ENCODE measurements at places on chromosomes 3 and 15. TPM values are rescaled to one million over a fixed set of nuclear protein-coding genes. Genes with fewer than 3 reads are reported as not detected.

GRCh38 chr3:23648326-23648995 lies 157.3 kb upstream of the UBE2E1 start:
- H3K4me3 ChIP-seq = no peak overlapping the region
- DNase-seq = no peak
- H3K36me3 ChIP-seq = no peaks in the 10 kb centered on the region
- no peak overlapping the region for H3K27ac ChIP-seq

DNA sequence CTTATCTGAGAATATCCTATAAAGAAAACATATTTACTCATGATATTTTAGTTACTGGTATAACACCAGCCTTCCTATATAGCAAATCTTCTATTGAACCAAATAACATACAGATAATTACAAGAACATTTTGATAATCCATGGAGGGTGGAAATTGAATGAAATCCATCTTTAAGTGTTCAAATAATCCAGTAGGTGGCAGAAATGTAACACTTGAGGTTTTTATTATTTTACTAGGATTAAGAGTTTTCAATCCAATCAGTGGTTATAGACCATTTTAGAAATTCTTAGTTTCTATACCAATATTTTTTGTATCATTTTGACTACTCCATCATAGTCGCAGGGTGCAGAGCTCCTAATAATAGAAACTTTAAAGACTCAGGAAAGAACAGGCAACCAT lies 101.9 kb upstream of the KCNH8 start:
- H3K27ac ChIP-seq = no peak overlapping the region
- H3K36me3 ChIP-seq = no peaks in the 10 kb centered on the region
- H3K4me1 ChIP-seq = no peaks in the 10 kb centered on the region

DNA sequence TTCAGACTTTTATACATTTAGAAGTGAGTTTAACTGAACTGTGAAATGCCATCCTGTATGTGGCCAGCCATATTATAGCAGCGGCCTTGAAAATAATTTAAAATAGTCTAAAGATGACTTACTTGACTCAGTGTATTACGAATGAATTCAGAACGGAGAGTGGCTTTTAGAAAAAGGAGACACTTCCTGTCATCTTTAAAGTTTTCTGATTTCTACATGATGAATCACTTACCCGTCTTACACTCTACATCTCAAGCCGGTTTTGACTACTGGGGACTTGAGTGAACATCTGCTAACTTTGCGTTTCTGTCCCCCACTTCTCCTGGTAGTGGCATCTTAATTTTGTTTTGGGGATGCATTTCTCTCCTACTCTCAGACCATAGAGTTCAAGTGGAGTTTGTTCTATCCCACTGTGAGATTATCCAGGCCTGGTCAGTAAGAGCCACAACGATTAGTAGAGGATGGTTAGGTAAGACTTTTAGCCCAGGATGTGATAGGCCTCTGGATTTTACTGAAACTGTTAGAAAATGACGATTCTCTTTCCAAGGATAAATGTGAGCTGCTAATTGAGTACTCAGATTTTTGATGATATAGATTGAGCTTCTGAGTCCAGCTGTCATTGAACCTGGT lies 175.4 kb upstream of the CADPS start:
- H3K36me3 ChIP-seq = no peaks in the 10 kb centered on the region
- no peaks in the 10 kb centered on the region for H3K4me1 ChIP-seq
- no peak overlapping the region for H3K4me3 ChIP-seq
- H3K27ac ChIP-seq = no peak overlapping the region
- DNase-seq = no peak

Gene CAPN3
- 264 TPM for total RNA-seq

DNA sequence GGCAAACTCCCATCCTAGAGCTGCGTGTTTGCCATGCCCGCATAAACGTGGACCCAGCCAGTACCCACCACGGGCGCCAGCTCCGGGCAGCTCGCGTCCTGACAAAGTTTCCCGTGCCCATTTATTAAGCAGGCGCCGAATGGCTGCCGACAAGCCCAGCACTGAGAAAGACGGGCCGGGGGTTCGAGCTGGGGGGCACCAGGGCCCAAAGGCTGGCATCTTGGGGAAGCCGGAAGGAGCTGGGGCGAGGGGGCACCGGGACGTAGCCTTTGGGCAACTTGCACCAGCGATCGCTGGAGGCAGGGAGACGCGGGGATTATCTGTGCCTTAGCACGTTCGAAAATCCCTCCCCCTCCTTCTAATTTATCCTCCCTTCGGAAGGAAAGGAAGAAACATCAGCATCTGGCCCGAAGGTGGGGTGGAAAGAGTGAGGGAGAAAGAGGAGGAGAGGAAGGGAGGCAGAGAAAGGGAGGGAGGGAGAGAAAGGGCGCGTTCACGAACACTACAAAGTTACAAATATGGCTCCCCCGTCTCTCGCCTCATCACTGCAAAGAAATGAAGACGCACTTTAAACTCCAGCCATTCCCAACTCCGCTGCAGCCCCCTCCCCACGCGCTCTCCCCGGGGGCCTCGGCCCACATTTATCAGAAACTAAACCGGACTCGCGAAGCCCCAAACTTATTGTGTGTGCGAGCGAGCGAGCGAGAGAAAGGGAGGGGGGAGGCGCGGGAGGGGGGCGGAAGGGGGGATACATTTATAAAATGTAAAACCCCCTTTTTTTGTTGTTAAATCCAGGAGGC lies 1.0 kb downstream of the ANP32A start:
- H3K4me3 ChIP-seq = peak overlapping the region; percentile 86
- DNase-seq = peak; percentile 44
- H3K36me3 ChIP-seq = no peaks in the 10 kb centered on the region
- H3K27me3 ChIP-seq = no peaks in the 10 kb centered on the region
- H3K4me1 ChIP-seq = peaks cover 25% of the 10 kb centered on the region

- no peaks in the 10 kb centered on the region for H3K27me3 ChIP-seq
- H3K27ac ChIP-seq = no peak overlapping the region
- H3K4me3 ChIP-seq = no peak overlapping the region
- H3K36me3 ChIP-seq = no peaks in the 10 kb centered on the region
- no peak for DNase-seq
- H3K4me1 ChIP-seq = no peaks in the 10 kb centered on the region
Observed at GRCh38 chr15:75153565-75154276, 48.0 kb upstream of the C15orf39 start.

DNA sequence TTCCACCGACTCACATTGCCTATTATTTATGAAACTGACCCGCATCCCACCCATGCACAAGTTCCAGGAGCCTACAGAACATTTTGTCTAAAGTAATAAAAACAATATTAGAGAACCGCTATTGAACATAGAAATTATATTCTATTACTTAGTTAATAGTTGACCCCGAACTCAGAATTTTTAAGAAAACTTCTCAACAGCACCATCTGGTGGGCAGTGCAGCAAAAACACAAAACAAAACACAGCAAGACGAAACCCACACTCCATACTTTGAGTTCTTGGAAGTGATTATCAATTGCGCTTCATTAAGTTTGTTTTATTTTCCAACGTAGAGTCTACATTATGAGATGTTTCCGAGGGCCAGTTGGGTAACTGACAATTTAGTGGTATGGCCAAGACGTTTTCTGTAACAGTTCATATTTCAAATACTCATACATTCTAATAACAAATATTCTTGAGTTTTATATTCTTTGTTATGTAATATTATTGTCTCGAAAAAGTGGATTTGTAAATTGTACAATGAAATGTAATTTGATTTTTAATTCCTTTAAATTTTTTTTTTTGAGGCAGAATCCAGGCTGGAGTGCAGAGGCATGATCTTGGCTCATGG lies 24.0 kb upstream of the C3orf70 start:
- no peaks in the 10 kb centered on the region for H3K4me1 ChIP-seq
- DNase-seq = no peak
- H3K27ac ChIP-seq = no peak overlapping the region
- peaks cover 4% of the 10 kb centered on the region for H3K27me3 ChIP-seq
- H3K36me3 ChIP-seq = no peaks in the 10 kb centered on the region
- H3K4me3 ChIP-seq = no peak overlapping the region

DNA sequence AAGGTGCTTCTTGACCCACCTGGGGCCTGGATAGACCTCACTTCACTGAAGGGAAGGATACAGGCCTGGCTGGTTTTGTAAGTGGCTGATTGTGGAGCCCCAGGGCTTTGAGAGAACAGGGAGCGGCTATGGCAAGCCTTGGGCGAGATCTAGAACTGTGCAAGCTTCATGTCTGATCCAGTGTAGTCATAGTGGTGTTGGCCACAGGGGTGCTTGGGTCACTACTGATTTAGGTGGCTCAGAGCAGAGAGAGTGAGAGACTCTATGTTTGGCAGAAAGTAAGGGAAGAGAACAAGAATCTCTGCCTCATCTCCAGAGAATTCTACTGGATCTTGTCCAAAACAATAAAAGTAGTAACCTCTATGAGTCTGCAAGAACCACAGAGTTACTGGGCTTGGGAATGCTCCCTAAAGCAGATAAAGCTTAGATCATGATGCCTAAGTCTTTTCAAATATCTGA lies 394.2 kb upstream of the EPHA3 start:
- no peak overlapping the region for H3K4me3 ChIP-seq
- H3K4me1 ChIP-seq = no peaks in the 10 kb centered on the region
- no peak overlapping the region for H3K27ac ChIP-seq
- DNase-seq = no peak
- no peaks in the 10 kb centered on the region for H3K36me3 ChIP-seq

Gene PFKFB4
- total RNA-seq = 1.1 TPM

DNA sequence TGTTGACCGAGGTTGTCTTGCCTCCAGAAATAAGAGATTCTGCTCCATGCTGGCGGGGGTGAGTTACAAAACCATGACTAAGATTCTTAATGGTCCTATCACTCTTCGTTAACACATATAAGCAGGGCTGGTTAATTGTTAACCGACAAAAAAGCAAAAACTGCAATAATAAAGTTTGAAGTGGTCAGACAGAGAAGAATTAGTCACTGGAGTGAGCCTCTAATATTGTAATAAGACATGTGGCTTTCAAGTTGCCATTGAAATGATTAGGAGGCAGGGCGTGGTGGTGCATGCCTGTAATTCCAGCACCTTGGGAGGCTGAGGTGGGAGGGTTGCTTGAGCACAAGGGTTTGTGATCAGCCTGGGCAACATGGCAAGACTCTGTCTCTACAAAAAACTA lies 78.4 kb upstream of the NR2F2 start:
- no peak for DNase-seq
- no peaks in the 10 kb centered on the region for H3K4me1 ChIP-seq
- H3K36me3 ChIP-seq = no peaks in the 10 kb centered on the region
- no peak overlapping the region for H3K27ac ChIP-seq
- no peak overlapping the region for H3K4me3 ChIP-seq

Gene CCRL2
- 1.0 TPM for total RNA-seq

Gene CAV3
- total RNA-seq = 56.0 TPM

Gene DOCK3
- total RNA-seq = 0.46 TPM

DNA sequence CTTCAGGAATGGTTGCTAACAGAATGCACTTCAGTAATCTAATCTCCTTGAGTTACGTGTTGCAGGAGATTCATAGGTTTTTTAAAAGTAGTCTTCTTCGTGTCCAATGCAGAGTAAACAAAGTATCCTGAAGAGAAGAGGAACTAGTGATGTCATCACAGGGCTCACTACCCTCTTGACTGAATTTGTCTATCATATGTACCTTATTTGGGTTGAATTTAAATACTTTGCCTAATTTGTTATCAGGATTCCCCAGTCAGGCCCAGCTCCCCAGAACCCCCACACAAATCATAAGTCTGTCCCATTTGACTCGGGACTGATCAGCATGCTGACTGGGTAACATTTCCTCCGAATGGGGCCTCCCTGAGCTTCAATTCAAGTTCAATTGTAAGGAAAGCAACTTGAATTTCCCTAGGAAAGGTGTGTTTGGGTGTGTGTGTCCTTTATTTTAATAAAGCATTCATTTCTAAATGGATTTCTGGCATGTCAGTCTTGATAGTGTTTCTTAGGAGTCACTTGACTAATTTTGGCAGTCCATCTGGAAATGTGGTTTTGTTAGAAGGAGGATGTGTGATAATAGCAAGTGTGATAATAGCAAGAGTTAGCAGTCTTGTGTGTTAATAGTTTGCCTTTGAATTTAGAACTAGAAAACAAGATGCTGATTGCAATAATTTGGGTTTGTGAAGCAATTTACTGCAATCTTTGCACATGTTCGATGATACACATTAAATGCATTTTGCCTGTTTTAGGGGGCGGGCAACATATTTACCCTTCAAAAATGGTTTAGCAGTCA lies 21.9 kb downstream of the OXNAD1 start:
- no peak overlapping the region for H3K4me3 ChIP-seq
- H3K4me1 ChIP-seq = peaks cover 39% of the 10 kb centered on the region
- peaks cover 5% of the 10 kb centered on the region for H3K36me3 ChIP-seq
- DNase-seq = no peak
- H3K27me3 ChIP-seq = no peaks in the 10 kb centered on the region
- H3K27ac ChIP-seq = peak overlapping the region; percentile 80

DNA sequence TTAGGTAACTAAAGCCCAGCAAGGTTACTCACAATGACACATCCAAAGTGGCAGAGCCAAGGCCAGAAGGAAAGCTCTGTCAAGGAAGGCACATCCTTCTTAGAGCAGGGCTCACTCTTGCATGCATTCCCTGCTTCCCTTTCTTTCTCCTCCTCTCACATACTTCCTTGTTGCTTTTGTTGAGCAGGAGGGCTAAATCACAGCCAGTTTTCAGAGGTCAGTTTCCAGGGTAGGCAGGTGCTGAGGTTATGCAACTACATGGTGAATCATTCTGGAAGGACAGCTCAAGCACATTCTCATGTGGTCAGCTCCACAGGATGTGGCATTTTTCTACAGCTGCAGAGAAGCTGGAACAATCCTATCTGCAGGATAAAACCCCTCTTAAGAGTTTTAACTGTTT lies 275.6 kb downstream of the ZNF621 start:
- H3K4me1 ChIP-seq = no peaks in the 10 kb centered on the region
- H3K4me3 ChIP-seq = no peak overlapping the region
- no peaks in the 10 kb centered on the region for H3K36me3 ChIP-seq
- peak overlapping the region; percentile 46 for H3K27ac ChIP-seq

- no peak overlapping the region for H3K27ac ChIP-seq
- H3K4me3 ChIP-seq = no peak overlapping the region
- H3K36me3 ChIP-seq = no peaks in the 10 kb centered on the region
- no peaks in the 10 kb centered on the region for H3K27me3 ChIP-seq
Observed at GRCh38 chr3:86942206-86942605, 48.7 kb downstream of the VGLL3 start.

DNA sequence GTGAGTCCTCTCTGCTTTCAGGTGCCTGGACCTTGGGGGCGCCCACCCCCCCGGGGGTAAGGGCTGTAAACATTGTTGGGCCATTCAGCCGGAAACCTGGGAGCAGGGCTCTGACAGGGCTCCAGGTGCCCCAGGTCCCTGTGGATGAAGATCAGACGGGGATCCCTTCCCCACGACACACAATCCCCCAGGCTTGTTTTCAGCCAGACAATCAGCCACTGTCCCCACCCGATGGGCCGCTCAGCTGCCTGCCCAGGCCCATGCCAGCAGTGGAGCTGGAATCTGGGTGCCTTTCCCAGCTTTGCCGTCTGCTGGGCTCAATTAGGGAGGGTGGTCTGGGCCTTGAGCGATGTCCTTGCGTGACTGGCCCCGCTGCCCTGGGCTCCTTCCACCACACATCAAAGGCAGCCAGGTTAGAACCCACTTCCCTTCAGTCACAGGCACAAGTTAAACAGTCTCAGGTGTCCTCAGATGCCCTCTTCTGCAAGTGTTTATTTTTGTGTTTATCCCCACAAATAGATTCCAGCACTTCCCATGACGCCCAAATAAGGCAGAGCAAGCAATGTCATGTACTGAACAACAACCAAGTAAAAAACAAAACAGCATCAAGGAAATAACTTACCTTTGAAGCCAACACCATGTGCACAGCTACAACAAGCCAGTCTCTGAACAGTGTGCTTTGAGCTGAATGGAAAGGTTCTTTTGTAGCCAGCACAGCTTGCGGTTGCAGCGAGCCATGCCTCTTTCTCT lies 77.0 kb upstream of the ALDH1A3 start:
- no peaks in the 10 kb centered on the region for H3K4me1 ChIP-seq
- no peaks in the 10 kb centered on the region for H3K36me3 ChIP-seq
- DNase-seq = no peak
- no peaks in the 10 kb centered on the region for H3K27me3 ChIP-seq
- H3K27ac ChIP-seq = no peak overlapping the region

Gene NEK11
- 1.6 TPM for total RNA-seq
